Eye (tissue), 1 donor: ENCODE measurements at places on chromosomes 4 and X.
A peak's percentile ranks its signal among the peaks of the same experiment; 100 is the strongest.

DNA sequence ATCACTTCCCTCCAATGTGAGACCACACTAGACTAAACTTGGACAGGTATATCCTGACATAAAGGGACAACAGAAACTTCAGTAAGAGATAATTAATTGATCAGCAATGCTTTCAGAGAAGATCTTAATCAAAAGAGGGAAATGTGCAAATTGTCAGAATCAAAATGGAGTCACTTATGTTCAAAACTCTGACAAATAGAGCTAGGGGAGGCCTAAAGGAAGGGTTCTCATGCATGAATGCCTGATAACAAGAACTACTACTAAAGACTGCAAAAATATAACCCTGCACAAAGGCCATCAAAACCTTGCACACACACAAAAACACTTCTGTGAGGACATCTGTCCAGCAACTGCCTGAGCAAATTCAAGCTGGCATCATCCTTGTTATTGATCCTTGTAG lies 637.5 kb upstream of the INTU start:
- no peak for DNase-seq

DNA sequence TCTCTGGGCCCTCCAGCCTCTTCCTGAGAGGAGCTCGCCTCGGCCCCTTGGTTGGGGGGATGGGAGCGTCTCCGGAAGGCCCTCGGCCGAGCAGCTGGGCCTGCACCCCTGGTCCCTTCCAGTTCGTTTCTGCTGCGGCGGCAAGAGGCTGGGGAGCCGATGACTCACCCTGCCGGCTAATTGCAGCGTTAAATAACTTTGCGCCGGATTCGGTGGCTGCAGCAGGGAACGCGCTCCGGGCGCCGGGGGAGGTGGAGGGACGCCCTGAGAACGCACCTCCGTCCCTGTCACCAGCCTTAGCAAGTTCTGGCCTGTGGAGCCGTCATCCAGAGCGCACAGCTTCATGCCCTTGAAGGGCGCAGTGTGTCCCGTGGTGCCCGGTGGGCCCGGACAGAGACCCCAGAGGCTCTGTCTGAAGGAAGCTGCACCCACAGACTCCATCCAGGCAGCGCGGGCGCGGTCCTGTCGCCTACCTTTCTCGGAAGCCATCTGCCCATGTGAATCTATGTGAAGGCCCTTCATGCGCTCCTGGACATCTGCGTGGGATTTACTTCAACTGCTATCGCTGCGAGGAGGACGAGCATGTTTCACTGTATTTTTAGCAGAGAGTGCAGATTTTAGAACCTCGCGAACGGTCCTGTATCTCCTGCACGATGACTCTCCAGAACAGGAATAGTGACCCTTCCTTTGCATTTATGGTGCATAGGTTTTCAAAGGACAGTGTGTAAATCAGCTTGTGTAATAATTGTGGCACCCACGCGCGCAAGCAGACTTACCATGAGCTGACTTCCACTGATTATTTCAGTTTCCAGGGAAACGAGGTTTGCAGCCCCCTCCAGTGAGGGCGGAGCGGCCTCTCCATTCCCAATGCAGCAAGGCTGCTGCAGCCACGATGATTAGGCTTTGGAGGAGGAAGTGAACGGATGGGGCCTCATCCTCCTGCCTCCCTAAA lies 1.7 kb upstream of the TMEM271 start:
- DNase-seq = peak; percentile 58

DNA sequence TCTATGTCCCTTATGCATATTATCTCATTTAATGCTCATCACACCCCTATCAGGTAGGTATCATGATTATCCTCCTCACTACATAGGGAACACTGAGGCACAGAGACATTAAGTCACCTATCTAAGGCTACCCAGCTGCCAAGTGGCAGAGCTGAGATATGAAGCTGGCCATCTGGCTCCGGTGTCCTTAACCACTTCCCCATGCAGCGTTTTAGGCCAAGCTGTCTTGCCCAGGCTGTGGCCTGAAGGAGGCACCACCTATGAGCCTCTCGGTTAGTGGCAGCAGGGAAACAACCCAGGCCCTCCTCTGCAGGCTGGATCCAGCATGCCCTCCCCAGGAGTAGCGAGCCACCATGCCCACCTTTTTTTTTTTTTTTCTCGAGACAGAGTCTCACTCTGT lies 16.3 kb downstream of the PJA1 start:
- no peak for DNase-seq

DNA sequence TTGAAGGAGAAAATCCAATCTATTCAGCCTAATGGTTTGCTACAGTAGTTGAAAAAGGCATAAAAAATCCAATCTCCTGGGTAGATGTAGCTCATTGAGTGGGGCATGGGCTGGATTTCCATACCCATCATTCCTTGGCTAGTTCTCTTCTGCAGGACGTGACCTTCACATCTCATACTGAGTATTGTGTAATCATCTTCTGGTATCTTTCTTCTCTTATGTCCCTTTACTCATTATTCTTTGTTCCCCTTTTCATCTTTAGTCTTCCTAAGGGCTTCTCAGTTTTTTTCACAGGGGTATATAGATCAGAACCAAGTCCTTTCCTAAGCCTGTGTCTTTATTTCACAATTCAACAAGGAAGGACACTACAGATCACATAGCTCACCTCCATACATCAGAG lies 727.6 kb upstream of the MAGEB2 start:
- no peak for DNase-seq

DNA sequence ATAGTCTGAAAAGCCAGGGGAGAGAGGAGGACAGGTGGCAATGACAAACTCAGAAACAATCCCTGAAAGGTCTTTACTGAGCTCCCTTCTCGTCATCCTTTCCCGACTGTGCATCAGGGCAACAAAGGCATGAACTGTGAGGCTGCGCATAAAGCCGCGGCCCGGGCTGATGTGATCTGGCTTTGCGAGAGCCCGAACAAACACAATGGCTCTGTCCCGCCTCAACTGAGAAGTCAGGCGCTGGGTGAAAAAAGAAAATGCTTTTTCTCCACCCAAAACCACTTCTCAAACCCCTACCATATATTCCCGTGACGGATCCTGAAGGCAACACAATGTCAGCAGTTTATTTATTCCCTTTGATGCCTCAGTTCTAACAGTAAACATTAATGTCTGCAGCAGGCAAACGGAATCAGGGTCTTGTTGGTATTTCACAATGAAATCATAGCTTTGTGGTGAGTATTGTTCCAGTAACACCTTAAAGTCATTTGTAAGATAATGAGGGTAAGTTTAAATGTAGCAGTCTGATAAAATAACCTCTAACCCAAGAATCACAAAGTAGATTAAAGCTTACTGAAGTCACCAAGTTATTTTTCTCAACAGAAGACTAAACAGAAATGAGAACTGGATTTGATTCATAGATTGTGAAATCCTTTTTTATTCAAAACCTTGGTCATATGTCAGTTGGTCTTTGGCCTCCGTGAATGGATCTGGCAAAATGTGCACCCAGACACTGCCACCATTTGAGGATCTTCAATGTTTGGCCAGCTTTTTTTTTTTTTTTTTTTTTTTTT lies 67.4 kb downstream of the APBB2 start:
- peak; percentile 73 for DNase-seq

DNA sequence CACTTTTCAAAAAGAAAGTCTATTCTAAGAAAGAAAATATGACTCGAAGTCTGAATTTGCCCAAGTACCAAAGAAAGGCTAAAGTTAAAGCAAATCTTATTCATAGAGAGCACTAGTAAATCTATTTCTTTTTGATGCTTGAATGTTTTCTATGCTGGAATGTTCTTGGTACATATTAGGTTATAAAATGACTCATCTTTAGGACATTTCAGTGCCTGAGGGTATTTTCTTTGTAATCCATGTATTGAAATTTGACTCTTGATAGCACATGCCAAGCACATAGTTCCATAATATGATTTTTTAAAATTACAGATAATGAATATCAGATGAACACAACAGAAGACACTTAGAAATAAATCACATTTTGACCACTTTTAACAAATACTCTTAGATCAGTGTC lies 232.8 kb downstream of the TRIML1 start:
- peak; percentile 30 for DNase-seq

DNA sequence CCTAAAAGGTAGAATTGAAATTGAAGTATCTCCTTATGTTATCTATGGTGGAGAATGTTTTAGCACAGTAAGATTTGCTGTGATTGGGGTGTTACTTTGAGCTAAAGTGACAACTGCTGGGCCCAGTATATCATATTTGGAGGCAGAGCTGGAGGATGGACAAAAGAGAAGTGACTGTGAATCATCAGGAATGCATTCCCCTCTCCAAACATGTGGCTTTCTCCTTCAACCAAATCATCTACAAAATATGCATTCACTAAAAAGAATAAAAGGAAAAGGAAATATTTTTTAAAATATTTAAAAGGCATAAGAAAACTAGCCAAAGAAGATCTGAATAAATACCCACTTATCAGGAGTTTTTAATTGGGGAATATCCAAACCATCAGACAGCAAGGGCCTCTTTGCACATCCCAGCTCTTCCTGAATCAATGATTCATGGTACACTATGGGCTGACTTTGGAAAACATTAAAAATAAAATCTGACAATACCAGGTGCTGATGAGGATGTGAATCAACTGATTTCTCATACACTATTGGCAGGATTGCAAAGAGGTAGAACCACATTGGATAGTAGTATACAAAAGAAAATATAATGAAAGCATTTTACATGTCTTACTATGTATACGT lies 671.7 kb upstream of the NR3C2 start:
- peak; percentile 24 for DNase-seq

DNA sequence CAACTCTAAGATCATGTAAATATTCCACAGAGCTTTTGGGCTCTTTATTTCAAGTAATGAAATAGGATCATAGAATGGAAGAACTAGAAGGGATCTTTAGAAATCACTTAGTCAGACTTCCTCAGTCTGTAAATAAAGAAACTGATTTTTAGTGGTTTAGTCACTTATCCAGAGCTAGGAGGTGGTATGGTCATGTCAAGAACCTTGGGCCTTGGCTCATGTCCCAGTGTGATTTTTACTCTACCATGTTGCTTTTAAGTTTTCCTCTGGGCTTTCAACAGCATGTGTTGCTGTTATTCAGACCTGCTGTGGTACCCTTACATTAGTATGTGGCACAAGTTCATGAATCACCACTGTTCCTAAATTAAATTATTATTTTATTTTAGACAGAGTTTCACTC lies 184.9 kb downstream of the FRAS1 start:
- no peak for DNase-seq

- no peak for DNase-seq
Observed at GRCh38 chr4:24910499-24910898, 2.3 kb downstream of the CCDC149 start.

GRCh38 chr4:139955600-139955999 lies 198.4 kb downstream of the MAML3 start:
- DNase-seq = no peak

GRCh38 chr4:82421796-82422560 lies 8.3 kb downstream of the HNRNPDL start:
- peak; percentile 33 for DNase-seq

DNA sequence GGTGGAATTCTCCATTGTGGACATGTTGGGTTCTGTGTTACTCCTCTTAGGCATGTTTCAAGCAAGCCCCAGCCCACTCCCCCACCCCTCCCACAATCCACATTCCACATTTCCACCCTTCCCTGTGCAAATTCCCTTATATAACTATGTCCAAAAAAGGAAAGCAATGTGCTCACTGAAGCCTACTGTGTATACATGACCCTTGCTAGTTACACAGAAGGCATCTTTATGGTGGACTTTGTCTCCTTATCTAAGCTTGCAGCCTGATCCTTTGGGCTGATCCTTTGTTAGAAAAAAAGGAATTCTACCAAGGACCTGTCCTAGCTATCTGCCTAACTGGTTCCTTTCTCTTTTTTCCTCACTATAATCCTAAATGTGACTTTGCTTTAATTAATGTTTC lies 796.8 kb downstream of the NLGN4X start:
- DNase-seq = no peak

DNA sequence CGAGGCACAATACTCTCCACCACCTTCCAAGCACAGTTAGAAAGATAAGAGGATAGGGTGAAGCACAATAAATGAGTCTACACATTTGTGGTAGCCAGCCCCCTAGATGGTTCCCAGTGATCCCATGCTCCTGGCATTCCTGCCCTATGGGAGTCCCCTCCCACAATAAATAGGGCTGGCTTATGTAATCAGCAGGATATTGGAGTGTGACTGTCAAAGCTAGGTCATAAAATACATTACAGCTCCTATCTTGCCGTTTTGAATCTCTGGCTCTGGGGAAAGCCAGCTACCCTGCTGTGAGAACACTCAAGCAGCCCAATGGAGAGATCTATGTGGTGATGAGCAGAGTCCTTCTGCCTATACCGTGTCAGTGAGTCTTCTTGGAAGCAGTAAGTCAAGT lies 198.7 kb upstream of the NOCT start:
- DNase-seq = no peak

- DNase-seq = no peak
Observed at GRCh38 chrX:8548446-8548845, 83.8 kb downstream of the VCX3B start.

- no peak for DNase-seq
Observed at GRCh38 chr4:15836362-15836761, 58.2 kb downstream of the CD38 start.

GRCh38 chr4:153939570-153939969 lies 150.7 kb upstream of the SFRP2 start:
- peak; percentile 25 for DNase-seq

GRCh38 chrX:22081475-22082092 lies 49.5 kb downstream of the PHEX start:
- DNase-seq = no peak

DNA sequence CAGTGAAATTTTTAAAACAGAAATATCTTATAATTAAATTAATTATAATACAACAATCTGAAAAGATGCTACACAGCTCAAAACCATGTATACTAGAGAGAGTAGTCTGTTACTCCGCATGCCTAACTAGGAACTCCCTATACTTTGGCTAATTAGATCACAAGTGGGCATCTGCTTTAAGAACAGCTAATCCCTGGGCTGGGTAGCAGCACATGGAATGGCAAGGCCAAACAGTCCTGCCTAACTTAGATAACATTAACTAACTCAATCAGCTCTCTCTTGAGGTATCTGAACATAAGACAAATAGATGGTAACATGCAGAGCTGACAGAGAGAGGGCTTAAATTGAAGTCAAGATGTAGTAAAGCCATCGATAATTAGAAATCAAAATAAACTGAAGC lies 9.9 kb downstream of the CHIC2 start:
- no peak for DNase-seq

DNA sequence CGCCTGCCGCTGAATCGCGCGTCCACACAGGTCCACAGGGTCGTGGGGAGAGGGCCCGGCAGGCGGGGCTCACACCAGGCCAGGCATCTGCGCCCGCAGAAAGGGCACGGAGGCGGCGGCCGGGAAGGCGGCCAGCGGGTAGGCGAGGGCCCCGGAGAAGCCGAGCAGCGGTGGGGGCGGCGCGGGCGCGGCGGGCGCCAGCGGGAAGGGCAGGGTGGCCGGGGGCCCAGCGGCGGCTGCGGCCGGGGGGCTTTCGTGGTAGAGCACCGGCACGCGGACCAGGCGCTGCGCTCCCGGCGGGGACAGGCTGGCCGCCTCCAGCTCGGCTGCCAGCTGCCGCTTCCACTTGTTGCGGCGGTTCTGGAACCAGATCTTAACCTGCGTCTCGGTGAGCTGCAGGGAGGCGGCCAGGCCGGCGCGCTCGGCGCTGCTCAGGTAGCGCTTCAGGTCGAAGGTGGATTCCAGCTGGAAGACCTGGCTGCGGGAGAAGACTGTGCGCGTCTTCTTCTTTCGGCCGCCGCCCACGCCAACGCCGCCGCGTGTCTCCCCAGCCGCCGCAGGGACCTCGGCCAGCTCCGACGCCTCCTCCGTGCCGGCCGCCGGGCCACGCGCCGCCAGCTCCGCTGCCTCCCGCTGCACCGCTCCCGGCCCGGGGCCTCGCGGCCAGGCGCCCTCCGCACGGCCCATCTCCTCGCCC lies 3.9 kb downstream of the HMX1 start:
- DNase-seq = peak; percentile 28
